Fibroblast of lung (primary cell): ENCODE measurements at places on chromosomes 2 and 18. TPM values are rescaled to one million over a fixed set of nuclear protein-coding genes. Genes with fewer than 3 reads are reported as not detected.

Gene ANKRD44
- 4.9 and 7.6 TPM in 2 replicates for total RNA-seq

Gene PRKAG3
- total RNA-seq, result 0.26 and 0.33 TPM in 2 replicates

Gene RSAD2
- total RNA-seq, result 0.77 and 1.7 TPM in 2 replicates

Gene VWC2L
- not detected in 2 replicates for total RNA-seq

Gene MC2R
- total RNA-seq, result not detected in 2 replicates

Gene GPAT2
- total RNA-seq, result 2.8 and 3.9 TPM in 2 replicates

Gene STPG4
- total RNA-seq, result 0.26 and 0.33 TPM in 2 replicates

Gene CHRNA1
- 0.33 TPM in 1 of 2 replicates, not detected in the other for total RNA-seq

- peak; percentile 42 for DNase-seq
Observed at GRCh38 chr2:199471443-199472057, 13.8 kb upstream of the SATB2 start.

- DNase-seq, result no peak
Observed at GRCh38 chr2:628651-629050, 48.6 kb downstream of the TMEM18 start.

GRCh38 chr2:63950414-63950813 is 68.8 kb downstream of the VPS54 start:
- no peak for DNase-seq

DNA sequence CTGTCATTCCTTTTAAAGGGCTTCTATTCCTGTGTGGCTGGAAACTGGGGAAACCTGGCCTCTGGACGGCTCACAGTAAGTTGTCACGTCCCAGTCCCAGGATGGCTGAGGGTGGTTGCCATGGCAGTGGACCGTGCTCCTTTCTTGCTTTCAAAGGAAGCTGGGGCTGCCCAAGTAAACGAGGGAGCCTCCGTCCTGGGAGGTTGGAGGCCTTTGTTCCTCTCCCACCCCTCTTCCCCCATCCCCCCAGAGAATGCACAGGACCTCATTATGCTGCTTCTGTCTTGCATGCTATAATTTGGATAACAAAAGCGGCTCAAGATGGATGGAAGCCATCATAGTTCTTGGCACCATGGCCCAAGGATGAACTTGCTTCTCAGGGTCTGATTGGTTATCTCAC is 325.5 kb upstream of the HS6ST1 start:
- DNase-seq, result no peak

- peak; percentile 99 for DNase-seq
Observed at GRCh38 chr2:118738524-118739308, 108.7 kb downstream of the EN1 start.

DNA sequence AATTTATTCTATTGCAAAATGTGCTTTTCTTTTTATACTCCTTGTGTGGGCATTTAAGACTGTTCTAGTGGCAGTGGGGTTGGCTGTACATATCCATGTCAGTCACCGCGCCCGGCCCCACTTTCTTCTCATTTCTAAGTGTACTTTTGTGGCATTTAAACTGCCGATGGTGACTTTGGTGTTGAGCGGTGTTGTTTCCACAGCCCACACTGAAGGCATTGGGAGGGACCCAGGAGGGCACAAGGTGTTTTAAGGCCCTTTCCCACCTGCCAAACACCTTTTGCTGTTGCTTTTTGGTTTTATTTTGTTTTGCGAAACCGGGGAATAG is 369.7 kb downstream of the MTX2 start:
- no peak for DNase-seq
